ENCODE measurements at places on chromosomes 12 and 14.

- peak; percentile 35 for DNase-seq
Measured at GRCh38 chr14:78448164-78449094, 278.3 kb downstream of the NRXN3 start.

- no peak for DNase-seq
Measured at GRCh38 chr12:9760699-9761418, at the start of gene CD69. CD69 (minus strand) TSS chr12:9760901; CDS start chr12:9760820, 81 bp downstream.

GRCh38 chr12:5656836-5657235, 224.9 kb downstream of the NTF3 start:
- DNase-seq = no peak

DNA sequence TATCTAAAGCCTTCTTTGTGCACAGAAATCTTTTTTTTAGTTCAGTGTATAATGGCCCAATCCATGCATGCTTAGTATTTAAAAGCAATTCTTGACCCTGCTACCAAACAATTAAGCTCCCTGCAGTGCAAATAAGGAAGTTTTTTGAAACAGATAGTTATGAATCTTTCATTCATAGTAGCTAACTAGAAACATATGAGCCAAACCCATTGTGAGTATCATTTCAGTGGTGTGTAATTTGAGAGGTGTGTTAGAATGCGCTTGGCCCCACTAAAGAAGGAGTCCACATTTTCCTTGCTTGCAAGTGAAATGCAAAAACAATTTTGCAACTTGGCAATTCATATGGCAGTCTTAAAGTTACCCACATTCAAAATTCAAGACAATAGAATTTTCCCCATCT, 14.4 kb downstream of the EPS8 start:
- peak; percentile 12 for DNase-seq

GRCh38 chr14:96582411-96582961, 80.3 kb downstream of the PAPOLA start:
- DNase-seq = no peak

- no peak for DNase-seq
Measured at GRCh38 chr12:58293308-58293982, 352.1 kb downstream of the ATP23 start.

GRCh38 chr12:32051511-32052211, 55.0 kb upstream of the BICD1 start:
- peak; percentile 12 for DNase-seq

DNA sequence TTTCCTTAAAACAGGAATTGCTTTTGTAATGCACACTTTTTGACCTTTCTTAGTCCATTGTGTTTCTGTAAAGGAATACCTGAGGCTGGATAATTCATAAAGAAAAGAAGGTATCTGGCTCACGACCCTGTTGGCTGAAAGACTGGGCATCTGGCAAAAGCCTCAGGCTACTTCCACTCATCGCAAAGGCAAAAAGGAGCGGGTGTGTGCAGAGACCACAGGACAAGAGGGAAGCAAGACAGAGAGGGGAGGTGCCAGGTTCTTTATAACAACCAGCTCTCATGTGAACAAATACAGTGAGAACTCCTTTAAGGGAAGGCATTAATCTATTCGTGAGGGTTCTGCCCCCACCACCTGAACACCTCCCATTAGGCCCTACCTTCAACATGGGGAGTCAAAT, 182.1 kb downstream of the C12orf50 start:
- DNase-seq = peak; percentile 20

DNA sequence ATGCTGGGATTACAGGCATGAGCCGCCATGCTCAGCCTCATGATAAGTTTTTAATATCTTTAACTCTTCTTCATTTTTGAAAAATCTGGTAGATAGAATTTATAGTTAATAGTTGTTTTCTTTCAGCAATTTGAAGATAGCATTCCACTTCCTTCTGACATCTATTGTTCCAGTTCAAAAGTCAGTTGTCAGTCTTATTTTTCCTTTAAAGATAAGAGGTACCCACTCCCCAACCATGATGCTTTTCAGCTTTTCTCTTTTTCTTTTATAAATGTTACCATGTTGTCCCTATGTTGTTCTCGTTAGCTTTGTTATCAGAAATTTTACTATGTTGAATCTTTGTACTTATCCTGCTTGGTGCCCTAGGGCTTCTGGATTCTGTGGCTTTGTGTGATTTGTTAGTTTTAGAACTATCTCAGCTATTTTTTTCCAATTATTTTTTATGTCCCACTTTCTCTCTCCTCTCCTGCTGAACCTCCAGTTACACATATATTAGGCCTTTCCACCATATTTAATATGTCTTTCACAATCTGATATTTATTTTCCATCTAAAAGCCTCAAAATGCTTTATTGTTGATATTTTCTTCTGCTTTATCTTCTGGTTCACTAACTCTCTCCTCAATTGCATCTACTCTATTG, 181.6 kb upstream of the FOXN3 start:
- DNase-seq = no peak

DNA sequence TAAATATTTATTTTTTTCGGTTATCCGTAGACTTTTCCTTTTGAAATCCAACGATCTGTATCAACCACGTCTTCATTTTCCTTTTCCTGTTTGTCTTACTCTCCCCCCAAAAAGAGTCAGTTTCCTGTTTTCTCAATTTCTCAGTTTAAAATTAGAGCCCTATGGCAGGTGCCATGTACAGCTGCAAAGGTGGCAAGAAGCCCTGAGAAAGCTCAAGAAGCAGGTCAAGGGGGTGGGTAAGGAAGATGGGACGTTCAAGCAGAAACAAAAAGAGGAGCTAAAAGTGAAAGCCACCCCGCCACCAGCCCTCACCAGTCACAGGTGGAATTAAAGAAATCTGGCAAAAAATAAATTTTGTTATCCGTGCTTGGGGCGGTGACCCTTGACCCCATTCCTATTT, 26.7 kb downstream of the SLC35E3 start:
- no peak for DNase-seq

DNA sequence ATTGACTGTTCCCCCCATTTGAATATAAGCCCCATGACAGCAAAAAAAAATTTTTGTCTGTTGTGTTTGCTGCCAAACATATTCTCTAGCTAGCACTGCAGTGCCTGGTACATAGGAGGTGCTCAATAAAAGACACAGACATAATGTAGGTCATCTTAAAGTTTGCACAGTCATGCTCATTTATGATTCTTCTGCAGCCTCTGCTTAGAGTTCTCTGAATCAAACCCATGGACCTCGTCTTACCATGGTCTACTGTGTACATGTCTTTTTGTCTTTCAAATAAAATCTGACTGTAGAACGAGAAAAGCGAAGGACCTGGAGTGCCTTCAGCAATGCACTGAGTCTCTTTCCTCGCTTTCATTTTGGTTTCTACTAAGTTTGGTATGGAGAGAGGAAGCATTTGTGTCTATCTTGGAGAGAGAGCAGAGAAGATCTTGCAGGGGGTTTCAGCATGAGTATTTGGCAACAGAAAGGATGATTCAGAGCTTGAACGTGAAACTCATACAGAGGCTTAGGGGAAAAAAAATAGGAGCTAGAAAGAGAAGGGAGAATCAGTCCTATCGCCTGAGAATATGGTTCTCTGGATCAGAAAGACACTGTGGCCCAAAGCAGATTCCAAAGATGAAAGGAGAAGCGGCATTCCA, 38.8 kb upstream of the TMCC3 start:
- DNase-seq = no peak

GRCh38 chr12:11812241-11812585, 162.7 kb downstream of the ETV6 start:
- DNase-seq = no peak

- DNase-seq = no peak
Measured at GRCh38 chr14:66735853-66736252, 227.9 kb downstream of the GPHN start.

- no peak for DNase-seq
Measured at GRCh38 chr14:80523518-80524117, 312.3 kb upstream of the DIO2 start.

- no peak for DNase-seq
Measured at GRCh38 chr12:70466753-70467152, 100.7 kb downstream of the KCNMB4 start.

GRCh38 chr12:119870457-119870856, 6.7 kb downstream of the CIT start:
- DNase-seq = no peak

DNA sequence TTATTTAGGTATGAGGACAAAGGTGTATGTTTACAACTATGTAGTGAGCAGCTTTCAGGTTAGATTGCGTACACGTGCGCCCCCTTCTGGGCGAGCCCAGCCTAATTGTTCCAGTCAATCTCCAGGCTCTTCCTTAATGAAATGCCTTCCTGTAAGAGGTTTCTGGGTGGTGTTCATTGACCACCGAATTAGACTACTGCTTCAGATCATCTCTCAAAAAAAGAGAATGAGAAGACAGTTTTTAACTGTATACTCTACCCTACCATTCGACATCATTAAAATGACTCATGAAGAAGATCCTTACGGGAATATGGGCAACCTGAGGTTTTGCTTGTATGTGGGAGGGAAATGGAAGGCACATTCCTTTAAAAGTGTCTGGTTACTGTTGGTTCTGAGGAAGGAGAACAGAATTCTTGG, 2.1 kb downstream of the LUM start:
- peak; percentile 51 for DNase-seq

DNA sequence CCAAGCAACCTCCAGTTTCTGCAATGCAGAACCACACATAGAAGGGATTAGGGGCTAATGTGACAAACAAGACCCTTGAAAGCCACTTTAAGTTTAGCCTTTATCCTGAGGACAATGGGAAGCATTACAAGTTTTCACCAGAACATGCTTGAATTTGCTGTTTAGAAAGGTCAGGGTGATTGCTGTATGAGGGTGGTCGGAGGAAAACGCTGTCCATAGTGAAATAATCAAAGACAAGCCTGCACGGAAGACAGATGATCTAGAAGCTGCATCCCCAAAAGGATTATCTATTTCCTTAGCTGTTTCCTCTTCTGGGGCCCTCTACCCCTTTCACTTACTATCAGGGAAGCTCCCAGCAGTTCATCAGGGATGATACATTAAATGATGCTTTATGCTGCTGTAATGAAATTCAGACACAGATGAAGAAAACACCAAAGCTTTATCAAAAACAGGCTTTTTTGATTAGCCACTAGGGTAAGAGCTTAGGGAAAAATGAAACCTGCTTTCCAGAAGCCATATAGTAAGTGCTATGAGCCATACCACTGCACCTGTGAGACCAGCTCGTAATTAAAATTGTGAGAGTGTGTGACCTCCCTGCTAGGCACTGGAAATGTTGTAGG, 6.5 kb downstream of the HAL start:
- DNase-seq = no peak

- no peak for DNase-seq
Measured at GRCh38 chr14:94102768-94103482, 7.6 kb upstream of the IFI27 start.

Measured in NCI-H2227 treated with DMSO at 0.1 percent for 48 hours (cell line).